ENCODE measurements at places on chromosomes 6 and 20. TPM values are rescaled to one million over a fixed set of nuclear protein-coding genes. Genes with fewer than 3 reads are reported as not detected.

GRCh38 chr6:36318690-36319435 lies 17.8 kb downstream of the BNIP5 start:
- DNase-seq = no peak

The FAM162B gene
- total RNA-seq = 3.2 TPM

The GTSF1L gene
- total RNA-seq = not detected

The TTBK1 gene
- 1.5 TPM for total RNA-seq
